Mammary epithelial cell (primary cell): ENCODE measurements at places on chromosomes 1 and 21. TPM values are rescaled to one million over a fixed set of nuclear protein-coding genes. Genes with fewer than 3 reads are reported as not detected.

LRRC71 gene
- total RNA-seq = not detected in 2 replicates

DNA sequence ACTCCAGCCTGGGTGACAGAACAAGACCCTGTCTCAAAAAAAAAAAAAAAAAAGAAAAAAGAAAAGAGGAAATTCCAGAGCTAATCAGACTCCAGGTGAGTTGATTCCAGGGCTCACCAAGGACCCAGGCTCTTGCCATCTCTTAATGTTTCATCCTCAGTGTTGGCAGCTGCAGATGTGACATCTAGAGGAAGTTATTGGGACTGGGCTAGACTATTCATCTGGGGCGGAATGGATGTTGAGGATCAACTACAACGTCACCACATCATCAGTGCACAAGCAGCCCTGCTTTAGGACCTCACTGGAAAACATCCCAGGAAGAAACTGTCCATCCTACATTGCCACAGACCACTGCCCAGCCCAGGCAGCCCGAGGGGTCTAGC, 28.6 kb upstream of the PARP1 start:
- no peak for DNase-seq

CFHR2 gene
- not detected for total RNA-seq

GRCh38 chr1:42258218-42258617, 76.8 kb downstream of the FOXJ3 start:
- no peak for DNase-seq
